SJSA1 (cell line): ENCODE measurements at places on chromosomes 16 and 17. TPM values are rescaled to one million over a fixed set of nuclear protein-coding genes. Genes with fewer than 3 reads are reported as not detected.

DNA sequence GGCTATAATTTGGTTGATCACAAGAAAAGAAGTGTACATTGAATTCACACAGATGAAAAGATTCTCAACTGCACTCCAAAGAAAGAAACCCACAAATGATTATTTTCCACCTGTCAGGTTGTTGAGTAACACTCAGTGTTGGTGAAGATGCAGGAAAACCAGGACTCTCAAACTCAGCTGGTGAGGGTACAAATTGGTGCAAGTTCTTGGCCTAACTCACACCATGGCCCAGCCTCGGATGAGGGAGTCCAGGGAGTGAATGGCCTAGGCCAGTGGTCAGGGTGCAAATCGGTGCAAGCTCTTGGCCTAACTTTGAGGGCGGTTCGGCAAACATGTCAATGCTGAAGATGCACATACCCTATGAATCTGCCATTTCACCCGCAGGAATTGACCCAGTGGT, 8.6 kb downstream of the SCNN1B start:
- no peak for DNase-seq

GRCh38 chr17:75504347-75505151, 10.8 kb downstream of the CASKIN2 start:
- no peak for DNase-seq

- DNase-seq, result peak; percentile 29
Observed at GRCh38 chr17:386141-386876, 33.7 kb upstream of the RPH3AL start.

GRCh38 chr16:27867122-27868110, 196.1 kb downstream of the GSG1L start:
- peak; percentile 37 for DNase-seq

- no peak for DNase-seq
Observed at GRCh38 chr17:20852990-20853370, 189.8 kb downstream of the USP22 start.

DNA sequence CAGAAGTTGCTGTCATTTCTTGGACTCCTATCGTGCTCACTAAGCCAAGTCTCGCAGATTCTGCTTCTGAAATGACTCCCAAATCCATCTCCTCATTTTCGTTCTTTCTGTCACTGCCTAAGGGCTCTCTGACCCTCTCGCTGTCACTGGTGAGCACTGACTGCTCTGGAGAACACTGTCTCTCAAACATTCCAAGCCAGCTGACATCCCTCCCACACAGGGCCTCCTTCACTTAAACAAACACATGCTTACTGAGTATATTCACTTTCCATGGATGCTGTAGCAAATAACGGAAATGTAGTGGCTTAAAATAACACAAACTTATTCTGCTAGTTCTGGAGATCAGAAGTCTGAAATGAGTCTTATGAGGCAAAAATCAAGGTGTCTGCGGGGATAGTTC, 18.8 kb downstream of the CACNG1 start:
- no peak for DNase-seq

- no peak for DNase-seq
Observed at GRCh38 chr16:65034915-65035314, 86.9 kb downstream of the CDH11 start.

DNA sequence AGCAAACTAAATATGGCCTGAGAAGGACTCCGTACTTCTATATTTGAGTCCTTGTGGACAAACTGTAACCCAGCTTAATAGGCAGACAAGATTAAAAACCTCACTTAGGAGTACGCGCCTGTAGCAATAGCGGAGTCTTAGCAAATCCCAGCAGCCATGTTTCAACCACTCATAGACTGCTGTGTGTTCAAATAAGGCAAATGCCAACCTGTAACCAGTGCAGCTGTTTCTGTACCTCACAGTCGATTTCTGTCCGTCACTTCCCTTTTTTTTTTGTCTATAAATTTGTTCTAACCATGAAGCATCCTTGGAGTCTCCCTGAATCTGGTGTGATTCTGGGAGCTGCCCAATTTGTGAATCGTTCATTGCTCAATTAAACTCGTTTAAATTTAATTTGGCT, 30.2 kb downstream of the TANC2 start:
- DNase-seq, result no peak

- DNase-seq, result no peak
Observed at GRCh38 chr17:66349521-66350254, 47.3 kb downstream of the PRKCA start.

DNA sequence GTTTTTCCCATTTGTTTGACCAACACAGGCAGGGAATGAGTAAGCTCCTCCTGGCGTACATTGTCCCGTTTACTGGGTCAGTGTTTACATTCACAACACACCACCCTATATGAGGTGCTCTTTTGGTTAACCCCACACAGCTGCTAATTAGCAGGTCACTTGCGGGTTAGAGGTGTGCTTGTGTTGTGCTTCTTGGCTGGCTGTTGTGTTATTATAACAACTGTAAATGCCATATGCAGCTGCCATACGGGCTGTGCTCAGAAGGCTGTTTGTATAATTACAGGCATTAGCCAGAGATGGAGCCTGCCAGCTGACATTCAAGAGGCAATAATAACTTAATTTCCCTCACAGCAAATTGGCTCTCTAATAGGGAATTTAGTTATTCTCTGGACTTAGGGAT, 205.1 kb upstream of the ELAC2 start:
- DNase-seq, result no peak

DNA sequence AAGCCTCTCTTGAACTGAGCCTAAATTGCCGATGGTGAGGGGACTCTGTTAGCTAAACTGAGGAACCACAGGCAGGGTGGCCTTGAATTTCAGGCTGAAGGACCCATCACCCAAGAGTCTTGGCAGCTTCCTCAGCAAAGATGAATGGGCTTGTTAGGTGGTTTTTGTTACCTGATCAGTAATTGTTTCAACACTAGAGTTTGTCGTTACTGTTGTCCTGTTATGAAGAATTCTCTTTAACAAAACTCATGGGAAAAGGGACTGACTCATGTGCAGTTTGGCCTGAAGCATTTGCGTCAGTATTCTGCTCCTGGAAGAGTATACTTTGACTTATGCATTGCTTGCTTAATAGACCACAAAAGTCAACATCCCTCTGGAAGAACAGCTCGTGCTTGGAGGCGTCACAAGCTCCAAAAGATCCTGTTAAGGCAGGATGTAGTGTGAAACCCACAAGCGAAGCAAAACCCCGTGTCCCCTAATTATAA, 206.0 kb downstream of the IRX3 start:
- DNase-seq, result peak; percentile 75

DNA sequence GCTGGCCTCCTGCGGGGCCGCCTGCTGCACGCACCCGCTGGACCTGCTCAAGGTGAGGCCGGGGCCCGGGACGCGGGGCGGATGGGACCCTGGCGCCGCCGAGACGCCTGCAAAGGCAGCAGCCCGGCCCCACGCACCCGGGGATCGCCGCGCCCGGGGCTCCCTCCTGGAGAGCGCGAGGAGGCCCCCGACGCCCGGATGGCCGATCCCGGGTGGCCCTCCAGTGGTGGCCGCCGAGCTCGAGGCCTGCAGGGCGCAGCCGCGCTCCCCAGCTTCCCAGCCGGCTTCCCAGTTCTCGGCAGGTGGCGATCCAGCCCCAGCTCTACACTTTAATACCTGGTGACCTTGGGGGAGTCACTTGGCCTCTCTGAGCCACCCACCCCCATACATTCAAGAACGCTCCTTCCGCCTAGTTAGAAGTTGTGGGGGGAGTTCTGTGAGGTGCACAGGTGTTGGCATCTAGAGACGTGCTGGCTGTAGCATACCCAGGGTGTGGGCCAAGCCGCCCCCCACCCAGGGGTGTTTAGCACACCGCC, 452 bp downstream of the SLC25A10 start:
- no peak for DNase-seq

- DNase-seq, result no peak
Observed at GRCh38 chr17:61199431-61200338, 200.0 kb upstream of the TBX2 start.

DNA sequence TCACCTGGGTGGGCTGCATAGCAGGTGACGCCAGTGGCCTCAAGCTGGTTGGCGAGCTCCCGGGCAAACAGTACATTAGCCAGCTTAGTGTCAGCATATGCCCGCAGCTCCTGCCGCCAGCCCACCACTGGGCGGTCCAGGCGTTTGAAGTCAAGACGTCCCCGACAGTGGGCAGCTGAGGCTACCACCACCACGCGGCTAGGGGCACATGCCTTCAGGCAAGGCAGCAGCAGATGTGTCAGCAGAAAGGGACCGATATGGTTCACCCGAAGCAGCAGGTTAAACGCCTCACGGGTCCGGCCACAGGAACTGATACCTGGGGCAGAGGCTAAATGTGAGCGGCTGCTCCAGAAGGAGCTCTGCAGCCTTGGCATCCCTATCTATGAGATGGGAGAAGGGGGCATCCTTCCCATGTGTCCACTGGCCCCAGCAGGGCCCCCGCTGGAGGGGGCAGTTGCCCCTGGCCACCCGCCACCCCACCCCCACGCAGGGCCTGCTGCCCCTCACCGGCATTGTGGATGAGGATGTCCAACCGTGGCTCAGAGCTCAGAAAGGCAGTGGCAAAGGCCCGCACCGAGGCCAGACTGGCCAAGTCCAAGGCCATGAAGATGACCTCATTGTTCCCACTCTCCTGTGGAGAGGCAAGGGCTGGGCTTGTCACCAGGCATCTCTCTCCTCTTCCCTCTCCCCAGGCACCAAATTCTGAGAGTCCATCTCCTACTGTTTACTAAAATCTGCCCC, 1.7 kb downstream of the DHRS13 start:
- DNase-seq, result no peak

DNA sequence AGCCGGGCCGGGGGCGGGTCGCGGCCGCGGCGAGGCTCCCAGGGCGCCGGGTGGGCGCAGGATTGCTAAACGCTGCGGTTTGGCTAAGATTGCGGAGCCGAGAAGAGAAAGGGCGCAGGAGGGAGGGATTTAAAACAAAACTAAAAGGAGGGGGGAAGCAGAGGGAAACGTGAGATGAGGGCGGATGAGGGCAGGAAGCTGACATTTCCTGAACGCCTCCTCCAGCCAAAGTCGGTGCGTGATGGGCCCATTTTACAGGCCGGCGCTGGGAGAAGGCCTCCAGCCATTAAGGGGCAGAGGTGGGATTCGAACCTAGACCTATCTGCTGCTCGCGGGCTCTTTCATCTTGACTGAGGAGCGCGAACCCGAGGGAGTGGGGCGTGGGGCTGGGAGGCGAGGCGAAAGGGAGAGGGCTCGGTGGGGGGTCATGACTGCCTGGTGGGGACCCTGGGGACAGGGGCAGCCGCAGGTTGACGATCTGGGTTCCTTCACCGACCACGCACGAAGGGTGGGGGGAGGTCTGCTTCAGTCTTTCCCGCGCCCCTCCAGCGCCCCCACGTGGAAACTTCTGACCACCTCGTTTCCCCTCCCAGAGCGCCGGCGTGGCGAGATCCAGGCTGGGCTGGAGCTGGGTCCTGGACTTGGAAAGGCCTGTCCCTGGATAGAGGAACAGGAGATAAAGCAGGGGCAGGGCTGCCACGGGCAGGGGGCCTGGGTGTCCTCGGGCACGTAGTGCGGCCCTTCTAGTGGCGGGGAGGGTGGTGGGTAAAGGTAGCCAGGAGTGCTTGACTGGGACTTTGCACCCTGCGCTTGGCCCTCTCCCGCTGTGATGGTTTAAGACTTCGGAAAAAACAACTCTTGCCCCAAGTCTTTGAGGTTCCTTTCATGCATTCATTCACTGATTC, 3.8 kb upstream of the TAC4 start:
- DNase-seq, result peak; percentile 84

- DNase-seq, result no peak
Observed at GRCh38 chr17:58277107-58277801, 3.5 kb downstream of the MPO start.

DNA sequence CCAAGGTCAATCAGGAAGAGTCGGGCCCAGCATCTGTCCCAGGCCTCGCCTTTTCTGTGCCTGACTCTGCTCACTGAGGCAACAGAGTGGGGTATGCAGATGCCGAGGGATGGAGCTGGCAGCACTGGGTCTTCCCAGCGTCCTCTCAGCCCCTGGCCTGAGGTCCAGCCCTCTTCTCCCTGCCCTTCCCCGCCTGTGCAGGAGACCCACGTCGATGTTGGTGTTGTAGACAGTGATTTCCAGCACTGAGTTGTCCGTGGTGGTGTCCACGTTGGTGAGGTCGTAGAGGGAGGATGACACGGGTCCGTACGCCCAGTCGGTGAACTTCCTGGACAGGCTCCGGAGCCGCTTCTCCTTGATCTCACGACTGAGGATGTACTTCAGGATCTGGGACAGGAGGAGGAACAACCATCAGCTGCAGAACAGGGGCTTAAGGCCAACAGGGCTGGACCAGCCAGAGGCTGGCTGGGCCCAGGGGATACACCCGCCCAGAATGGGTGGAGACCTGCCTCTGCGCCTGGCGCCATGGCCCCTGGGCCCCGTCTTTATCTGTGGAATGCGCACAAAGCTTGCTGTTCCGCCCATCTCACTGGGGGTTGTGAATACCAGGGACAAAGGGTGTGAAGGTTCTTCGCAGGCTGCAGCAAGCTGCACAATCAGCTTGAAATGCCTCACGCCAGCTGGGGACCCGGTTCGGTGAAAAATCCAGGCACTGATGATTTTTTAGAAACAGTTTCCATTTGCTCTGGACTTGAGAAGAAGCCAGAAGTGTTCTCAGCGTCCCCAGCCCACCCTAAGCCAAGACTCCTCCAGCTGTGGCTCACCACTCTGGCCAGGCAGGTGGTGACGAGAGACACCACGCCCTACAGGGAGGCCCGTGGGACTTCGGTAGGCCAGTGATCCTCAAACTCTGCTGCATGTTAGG, 27.5 kb downstream of the TRPV3 start:
- no peak for DNase-seq

DNA sequence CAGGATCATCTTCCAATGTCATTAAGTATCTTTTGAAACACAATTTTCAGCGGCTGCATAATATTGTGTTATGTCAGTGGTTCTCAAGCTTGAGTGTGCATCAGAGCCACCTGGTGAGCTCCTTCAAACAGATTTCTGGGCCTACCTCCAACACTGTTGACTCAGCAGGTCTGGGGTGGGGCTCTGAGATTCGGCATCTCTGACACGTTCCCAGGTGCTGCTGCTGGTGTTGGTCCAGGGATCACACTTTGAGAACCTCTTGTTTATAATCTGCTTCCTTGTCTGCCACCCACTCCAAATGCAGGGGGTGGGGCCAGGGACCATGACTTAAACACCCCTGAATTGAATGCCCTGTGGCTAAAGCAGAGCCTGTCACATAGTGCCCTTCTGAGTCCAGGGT, 73.8 kb upstream of the HNF1B start:
- no peak for DNase-seq

DNA sequence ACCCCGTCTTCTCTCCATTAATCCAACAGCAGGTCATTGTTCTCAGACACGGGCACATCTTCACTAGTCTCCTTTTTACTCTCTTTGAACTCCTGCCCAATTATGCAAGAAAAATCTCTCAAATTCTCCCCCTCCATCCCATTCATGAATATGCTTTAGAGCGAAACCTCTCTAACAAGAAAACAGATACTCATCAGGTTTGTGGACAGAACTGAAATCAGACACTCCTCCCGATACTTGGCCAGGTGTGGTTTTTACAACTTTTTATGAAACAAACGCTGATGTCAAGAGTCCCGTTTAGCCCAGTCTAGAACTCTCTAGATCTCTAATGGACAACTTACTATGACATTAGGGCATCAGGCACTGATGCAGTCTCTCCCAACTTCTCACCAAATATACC, 40.9 kb downstream of the PIK3R5 start:
- DNase-seq, result no peak

- DNase-seq, result no peak
Observed at GRCh38 chr17:40916366-40916765, 21.1 kb downstream of the KRT23 start.

- no peak for DNase-seq
Observed at GRCh38 chr16:89031715-89032659, 55.0 kb upstream of the CBFA2T3 start.

The BAHCC1 gene
- 5.7 and 6.6 TPM in 2 replicates for total RNA-seq

The METRNL gene
- total RNA-seq, result 128 and 197 TPM in 2 replicates

The MBTD1 gene
- total RNA-seq, result 7.4 and 11.3 TPM in 2 replicates

The DLG4 gene
- 8.9 and 9.3 TPM in 2 replicates for total RNA-seq

The COA3 gene
- 85.0 and 110 TPM in 2 replicates for total RNA-seq

The KRTAP16-1 gene
- total RNA-seq, result not detected in 2 replicates

The MYH8 gene
- 0.03 TPM in 1 of 2 replicates, not detected in the other for total RNA-seq

The EFNB3 gene
- not detected in 2 replicates for total RNA-seq

The CRHR1 gene
- total RNA-seq, result not detected in 2 replicates
